ENCODE measurements at places on chromosomes 16 and 17.
A peak's percentile ranks its signal among the peaks of the same experiment; 100 is the strongest.

GRCh38 chr16:4395055-4395726 lies 21.2 kb downstream of the CORO7 start:
- DNase-seq = no peak

DNA sequence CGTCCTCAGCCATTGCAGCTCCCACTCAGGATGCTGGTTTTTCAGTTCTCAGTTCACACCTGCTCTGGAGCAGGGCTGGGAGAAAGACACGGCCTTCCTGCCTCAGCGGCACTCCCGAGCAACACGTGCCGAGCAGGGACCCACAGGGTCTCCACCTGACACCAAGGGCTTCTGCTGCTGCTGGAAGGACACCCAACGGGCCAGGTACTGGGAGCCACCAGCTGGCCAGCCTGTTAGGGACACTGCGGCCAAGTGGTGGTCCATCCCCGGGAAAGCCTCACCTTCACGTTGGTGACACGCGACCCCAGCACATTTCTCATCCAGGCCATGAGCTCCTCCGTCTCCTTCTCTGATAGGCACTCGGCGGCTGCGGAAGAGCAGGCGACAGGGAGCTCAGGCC lies 8.1 kb downstream of the DNASE1 start:
- no peak for DNase-seq

DNA sequence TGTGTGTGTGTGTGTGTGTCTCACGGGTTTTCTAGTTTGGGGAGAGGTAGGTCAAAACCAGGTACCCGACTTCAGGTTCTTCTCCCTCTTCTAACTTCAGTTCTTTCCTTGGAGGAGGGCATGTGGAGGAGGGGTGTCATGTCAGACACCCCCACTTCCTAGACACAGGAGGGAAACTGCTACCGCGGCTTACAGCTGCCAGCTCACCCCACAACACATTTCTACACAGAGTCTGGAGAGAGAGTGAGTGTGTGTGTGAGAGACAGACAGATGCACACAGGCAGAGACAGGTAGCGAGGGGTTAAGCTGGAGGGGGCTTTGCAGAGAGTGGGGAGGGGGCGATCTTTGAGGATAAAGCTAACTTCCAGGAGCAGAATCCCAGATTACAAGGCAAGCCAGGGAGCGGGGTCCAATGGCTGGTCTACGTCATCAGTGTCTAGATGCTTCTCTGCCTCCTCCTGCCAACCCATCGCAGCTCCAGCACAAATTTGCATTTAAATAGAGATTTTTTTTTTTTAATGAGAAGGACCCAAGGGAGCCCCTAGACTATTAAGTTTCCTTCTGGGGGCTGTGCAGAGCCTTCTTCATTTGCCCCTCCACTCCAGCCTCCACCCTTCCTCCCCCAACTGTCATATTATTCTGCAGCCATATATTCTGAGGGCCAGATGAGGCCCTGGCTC lies 48.9 kb downstream of the MRM1 start:
- no peak for DNase-seq

- no peak for DNase-seq
Measured at GRCh38 chr17:78072961-78073360, 55.6 kb downstream of the TMC6 start.

- DNase-seq = no peak
Measured at GRCh38 chr16:47416869-47417268, 44.0 kb downstream of the ITFG1 start.

GRCh38 chr17:40316571-40317344 lies 7.8 kb downstream of the RARA start:
- no peak for DNase-seq

DNA sequence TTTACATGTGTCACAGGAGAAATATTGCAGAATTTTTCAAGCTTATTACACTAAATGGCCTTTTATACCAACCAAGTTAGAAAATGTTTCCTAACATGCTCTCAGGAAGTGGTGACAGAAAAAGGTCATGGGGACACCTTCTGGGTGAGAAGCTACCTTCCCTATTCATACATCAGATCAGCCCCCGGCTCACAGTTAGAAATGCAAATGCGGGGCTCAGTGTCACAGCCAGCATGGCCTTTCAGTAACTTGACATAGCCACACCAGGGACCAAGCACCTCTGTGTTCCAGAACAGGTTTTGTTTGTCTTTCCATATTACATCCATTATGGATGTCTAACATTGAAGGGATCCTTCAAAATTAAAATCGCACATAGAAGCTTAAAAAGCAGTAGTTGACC lies 59.5 kb downstream of the CHD9NB start:
- no peak for DNase-seq

- no peak for DNase-seq
Measured at GRCh38 chr16:27429330-27429871, 27.4 kb downstream of the IL21R start.

GRCh38 chr17:47875011-47875985 lies 20.7 kb upstream of the SP2 start:
- no peak for DNase-seq

DNA sequence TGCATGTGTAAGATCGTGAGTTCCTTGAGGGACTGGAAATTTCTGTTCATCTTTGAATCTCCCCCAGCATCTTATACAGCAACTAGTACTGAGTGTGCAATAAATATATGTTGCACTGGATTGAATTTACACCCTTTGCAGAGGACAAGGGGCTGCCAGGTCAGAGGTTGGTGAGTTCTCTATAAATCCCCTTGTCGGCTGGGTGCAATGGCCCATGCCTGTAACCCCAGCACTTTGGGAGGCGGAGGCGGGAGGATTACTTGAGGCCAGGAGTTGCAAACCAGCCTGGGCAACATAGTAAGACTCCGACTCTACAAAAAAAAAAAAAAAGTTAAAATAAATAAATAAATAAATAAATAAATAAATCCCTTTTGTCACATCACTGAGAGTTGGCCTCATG lies 9.4 kb upstream of the SP6 start:
- DNase-seq = no peak

GRCh38 chr16:678858-679813 lies 1.1 kb upstream of the STUB1 start:
- peak; percentile 29 for DNase-seq

DNA sequence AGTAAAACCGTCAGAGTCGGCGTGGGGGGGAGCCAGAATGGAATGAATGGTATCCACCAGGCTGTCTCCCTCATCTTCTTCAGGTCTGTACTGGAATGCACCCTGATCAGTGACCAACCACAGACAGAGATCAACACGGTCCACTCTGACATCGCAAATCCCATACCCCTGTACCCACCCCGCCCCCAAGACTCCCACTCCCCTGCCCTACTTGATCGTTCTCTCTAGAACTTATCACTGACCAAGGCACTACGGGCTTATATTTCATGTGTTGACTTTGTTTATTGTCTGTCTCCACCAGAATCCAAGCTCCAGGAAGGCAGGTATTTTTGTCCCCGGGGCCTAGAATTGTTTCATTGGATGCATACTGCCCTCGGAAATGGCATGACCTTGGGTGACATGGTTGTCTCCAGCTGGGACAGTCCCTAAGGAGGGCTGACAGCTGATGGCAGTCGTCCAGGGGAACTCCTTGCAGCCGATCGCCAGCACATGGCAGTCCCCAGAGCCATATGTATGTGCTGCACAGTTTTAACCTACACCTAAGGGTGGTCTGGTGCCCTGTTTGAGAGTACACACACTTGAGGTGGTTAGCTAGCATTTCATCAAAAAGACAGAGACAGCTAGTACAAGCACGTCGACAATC lies 526 bp upstream of the MFSD6L start:
- DNase-seq = no peak

GRCh38 chr16:4859900-4860255 lies 12.6 kb downstream of the UBN1 start:
- DNase-seq = no peak

- DNase-seq = no peak
Measured at GRCh38 chr16:78211946-78212345, 112.5 kb downstream of the WWOX start.

DNA sequence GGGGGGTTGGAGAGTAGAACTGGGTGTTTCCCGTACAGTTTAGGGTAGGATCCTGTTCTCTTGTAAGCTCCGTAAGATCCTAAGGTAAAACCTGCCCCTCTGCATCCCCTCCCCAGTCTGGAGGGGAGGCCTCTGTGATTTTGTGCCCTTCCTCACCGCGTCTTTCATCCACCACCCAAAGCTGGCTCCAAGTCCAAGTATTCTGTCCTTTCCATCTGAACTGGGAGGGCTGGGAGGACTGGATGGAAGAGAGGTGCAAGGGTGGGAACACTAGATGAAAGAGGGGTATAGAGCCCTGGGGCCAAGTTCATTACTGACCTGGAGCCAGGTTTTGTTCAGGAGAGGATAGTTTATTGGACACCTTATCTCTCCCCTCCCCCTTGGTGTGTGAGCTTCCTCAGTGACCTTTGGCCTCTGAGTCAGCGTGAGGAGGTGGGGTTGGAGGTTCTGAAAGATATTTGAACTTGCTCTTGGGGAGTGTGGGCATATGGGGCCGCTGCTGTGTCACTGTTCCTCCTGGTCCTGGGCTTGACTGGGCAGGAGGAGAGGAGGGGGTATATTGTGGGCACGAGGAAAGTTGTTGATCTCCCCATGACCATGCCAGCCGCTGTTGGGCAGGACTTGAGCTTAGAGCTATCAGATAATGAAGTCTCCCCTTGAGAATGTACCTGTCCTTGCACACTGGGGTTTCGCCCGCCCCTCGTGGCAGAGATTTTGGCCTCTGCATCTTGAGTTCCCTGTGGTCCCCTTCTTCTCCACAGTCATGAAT lies 1.6 kb downstream of the LASP1 start:
- no peak for DNase-seq

DNA sequence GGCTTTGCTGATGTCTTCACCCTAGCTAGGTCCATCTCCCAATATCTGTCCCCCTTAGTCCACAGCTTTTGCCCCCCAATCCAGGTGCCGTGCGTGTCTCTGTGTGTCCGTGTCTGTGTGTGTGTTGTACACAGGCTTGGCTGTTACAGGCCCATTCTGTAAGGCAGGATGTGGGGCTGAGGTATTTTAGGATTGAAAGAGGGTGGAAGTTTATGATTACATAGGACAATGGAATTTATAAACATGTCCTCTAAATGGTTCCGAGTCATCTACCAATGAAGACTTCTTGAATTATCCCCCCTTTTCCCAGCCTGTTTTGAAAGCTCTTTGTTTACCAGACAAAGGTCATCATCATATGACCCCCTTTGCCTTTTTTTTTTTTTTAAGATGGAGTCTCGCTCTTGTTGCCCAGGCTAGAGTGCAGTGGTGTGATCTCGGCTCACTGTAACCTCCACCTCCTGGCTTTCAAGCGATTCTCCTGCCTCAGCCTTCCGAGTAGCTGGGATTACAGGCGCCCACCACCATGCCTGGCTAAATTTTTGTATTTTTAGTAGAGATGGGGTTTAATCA lies 21.9 kb downstream of the ACE start:
- DNase-seq = no peak

DNA sequence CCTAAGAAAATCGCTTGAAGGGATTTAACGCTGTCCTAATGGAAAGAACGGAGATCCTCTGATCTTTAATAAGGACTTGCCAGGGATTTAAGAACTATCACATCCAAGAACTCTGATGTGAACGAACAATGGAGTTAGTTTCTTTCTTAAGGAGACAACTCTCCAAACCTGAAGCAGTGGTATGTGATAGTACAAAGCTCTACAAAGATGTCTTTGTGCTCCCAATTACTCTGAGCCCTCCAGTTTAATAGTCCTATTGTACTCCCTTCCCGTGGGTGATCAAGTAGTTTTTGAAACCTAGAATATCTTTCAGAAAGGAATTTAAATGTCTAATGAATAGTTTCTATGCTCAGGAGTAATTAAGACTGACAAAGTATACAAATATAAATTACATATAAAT lies 123.8 kb downstream of the FTO start:
- DNase-seq = no peak

DNA sequence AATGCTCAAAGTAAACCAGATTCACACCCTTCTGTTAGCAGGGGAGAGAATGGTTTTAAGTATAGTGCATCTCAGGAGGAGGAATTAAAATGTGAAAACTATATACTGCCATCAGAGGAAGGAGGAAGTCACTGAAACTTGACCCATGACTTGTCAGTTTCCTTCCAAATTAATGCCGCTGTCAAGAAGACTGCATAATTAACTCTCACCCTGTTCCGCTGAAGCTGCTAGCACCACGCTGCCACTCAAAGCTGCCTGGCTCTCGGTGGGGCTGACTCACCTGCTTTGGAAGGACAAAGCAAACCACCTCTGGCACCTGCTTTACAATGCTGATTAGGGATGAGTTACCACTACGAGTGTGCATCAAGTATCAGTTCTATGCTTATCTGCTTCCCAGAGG lies 37.8 kb upstream of the ULK2 start:
- no peak for DNase-seq

GRCh38 chr17:56358651-56359050 lies 205.4 kb downstream of the ANKFN1 start:
- DNase-seq = no peak

DNA sequence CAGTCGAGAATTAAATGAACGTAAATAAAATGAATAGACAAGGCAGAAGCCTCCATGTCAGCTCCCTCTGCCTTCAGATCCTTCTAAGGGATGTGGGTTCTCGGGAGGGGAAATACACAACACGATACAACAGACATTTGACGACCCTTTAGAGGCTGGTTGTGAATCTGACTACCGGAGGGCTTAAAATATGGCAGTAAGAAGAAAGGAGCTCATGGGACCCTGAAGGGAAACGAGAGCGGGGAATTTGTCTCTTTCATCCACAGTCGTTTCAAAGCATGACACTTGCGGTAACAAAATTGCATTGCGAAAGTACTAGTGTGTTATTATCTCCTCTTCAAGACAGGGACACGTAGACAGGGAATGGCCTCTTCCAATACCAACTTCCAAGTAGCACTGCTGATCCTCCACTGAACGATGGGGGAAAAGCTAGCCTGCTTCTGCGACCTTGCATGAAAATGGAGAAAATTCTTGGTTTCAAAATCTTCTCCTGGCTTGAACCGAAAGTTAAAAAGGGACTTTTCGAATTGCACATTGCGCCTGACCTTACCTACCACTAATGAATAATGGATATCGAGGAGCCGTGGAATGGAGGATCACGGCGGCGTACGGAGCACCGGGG lies 1.2 kb upstream of the TNRC6C start:
- DNase-seq = no peak

DNA sequence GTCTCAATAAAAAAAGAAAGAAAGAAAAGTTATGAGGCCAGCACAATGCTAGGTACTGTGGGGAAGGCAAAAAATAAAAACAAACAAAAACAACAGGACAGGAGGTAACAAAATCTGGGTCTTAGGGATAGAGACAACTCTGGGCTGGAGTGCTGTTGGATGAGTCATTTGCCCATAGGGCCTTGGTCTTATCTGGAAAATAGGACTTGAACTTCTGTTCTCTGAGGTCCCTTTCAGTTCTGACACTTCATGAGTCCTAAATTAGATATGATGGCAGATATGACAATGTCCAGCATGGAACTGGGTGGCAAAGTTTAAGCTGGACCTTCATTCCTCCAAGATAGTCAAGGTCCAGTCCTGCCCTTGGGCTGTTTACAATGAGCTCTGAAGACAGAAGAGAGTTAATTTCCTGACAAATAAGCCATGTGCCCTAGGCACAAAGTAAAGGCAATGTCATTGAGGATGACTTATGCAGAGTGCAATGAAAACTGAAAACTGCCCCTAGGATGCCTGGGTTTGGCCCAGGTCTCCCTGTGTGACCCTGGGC lies 8.9 kb upstream of the HDAC5 start:
- no peak for DNase-seq

GRCh38 chr16:22751685-22752084 lies 62.3 kb upstream of the HS3ST2 start:
- no peak for DNase-seq

All from SHP77 treated with DMSO at 0.1 percent for 48 hours (cell line).